ENCODE measurements at places on chromosomes 2 and 18.
A peak's percentile ranks its signal among the peaks of the same experiment; 100 is the strongest.

GRCh38 chr2:215371915-215372897, 60.3 kb downstream of the ATIC start:
- peaks cover 44% of the 10 kb centered on the region for H3K36me3 ChIP-seq
- no peaks in the 10 kb centered on the region for H3K27me3 ChIP-seq
- peak overlapping the region; percentile 25 for H3K27ac ChIP-seq
- H3K4me1 ChIP-seq: peaks cover 6% of the 10 kb centered on the region

DNA sequence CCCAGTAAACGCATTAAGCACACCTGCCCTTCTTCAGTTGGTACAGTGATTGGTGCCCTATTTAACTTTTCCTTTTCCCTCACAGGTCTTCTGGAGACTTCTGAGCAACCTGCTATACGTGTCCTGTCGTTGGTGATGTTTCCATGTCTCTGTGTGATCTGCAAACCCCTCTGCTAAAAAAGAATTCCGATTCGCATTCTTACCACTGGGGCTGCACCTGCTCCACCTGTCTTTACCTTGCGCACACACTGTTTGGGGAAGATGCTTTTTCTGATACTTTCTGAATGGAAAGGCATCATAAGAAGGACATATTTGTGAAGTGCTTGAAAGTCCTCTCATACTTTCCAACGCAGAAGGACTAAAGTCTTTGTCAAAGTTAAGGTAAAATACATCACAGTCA, 323.9 kb upstream of the SOX11 start:
- no peaks in the 10 kb centered on the region for H3K36me3 ChIP-seq
- DNase-seq: no peak
- no peak overlapping the region for H3K27ac ChIP-seq
- no peaks in the 10 kb centered on the region for H3K27me3 ChIP-seq

GRCh38 chr2:82198809-82199492, 1894.4 kb upstream of the LRRTM1 start:
- no peaks in the 10 kb centered on the region for H3K27me3 ChIP-seq
- no peaks in the 10 kb centered on the region for H3K36me3 ChIP-seq
- no peak overlapping the region for H3K27ac ChIP-seq
- no peak for DNase-seq
- no peaks in the 10 kb centered on the region for H3K4me1 ChIP-seq

DNA sequence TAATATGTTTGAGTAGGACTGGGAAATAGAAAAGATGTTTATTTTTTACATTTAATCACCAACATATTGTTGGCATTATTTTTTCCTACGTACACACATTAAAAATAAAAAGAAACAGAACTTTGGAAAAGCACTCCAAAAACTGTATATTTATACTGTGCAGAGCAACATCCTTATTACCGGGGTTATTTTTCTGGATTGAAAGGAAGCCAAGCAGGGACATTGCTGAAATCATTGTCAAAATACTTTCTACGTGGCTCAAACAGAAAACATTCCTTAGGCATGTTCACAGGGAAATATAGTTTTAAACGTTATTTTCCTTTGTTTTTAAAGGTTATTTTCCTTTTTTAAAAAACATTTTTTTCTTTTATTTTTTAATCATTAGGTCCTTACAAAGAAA, 315.0 kb upstream of the SMIM21 start:
- no peak for DNase-seq
- no peaks in the 10 kb centered on the region for H3K4me1 ChIP-seq
- no peaks in the 10 kb centered on the region for H3K36me3 ChIP-seq
- H3K27ac ChIP-seq: no peak overlapping the region

DNA sequence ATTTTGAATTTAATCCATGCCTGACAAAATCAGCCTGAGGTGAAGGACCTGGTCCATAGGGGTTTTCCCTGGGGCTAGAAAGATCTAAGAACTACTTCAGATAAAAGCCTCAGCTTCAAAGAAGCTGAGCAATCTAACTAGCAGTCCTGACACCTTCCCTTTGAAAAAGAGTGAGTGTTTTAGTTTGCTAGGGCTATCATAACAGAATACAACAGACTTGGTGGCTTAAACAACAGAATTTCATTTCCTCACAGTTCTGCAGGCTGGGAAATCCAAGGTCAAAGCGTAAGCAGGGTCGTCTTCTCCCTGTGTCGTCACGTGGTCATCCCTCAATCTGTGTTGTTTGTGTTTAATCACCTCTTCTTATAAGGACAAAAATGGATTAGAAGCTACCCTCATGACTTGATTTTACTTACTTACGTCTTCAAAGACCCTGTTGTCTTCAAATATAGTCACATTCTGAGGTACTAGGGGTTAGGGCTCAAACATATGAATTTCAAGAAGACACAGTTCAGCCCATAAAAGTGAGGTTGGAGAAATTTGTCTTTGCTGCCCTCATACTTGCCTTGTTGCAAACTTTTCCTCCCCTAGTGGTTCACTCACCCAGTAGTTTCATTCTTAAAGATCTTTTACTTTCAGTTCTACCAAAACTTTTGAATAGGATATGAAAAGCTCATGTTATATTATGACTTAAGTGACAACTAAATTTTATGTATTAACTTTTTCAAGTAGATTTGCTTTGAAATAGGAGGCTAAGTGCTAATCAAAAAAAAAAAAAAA, 673.8 kb downstream of the ARHGAP15 start:
- H3K27me3 ChIP-seq: no peaks in the 10 kb centered on the region
- peak overlapping the region; percentile 17 for H3K27ac ChIP-seq
- H3K4me1 ChIP-seq: no peaks in the 10 kb centered on the region

- no peaks in the 10 kb centered on the region for H3K4me1 ChIP-seq
- no peak for DNase-seq
- no peak overlapping the region for H3K27ac ChIP-seq
- H3K27me3 ChIP-seq: no peaks in the 10 kb centered on the region
Measured at GRCh38 chr2:198408171-198408570, 603.8 kb downstream of the PLCL1 start.

DNA sequence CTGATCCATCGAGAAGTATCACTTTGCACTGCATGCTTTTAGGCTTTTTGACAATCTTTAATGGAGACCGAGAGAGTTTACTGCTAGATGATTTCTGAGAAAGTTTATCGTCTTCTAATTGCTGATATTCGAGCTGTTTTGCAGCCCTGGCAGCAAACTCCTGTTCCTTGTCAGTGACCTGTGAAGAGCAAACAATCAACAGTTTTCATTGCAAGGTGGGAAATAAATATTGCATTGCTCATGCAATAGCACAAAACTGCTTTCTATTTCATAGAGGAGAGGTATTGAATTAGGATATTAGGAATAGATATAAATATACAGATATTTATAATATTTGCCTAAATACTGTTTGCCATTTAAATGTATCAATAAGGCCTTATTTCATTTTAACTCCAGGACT, 65.5 kb downstream of the EPB41L3 start:
- H3K36me3 ChIP-seq: no peaks in the 10 kb centered on the region
- no peak overlapping the region for H3K4me3 ChIP-seq
- no peaks in the 10 kb centered on the region for H3K27me3 ChIP-seq
- H3K27ac ChIP-seq: no peak overlapping the region
- peaks cover 4% of the 10 kb centered on the region for H3K4me1 ChIP-seq

- H3K4me3 ChIP-seq: no peak overlapping the region
- DNase-seq: no peak
- H3K4me1 ChIP-seq: peaks cover 31% of the 10 kb centered on the region
- H3K36me3 ChIP-seq: no peaks in the 10 kb centered on the region
- H3K27me3 ChIP-seq: no peaks in the 10 kb centered on the region
- no peak overlapping the region for H3K27ac ChIP-seq
Measured at GRCh38 chr2:43070030-43070429, 156.4 kb downstream of the ZFP36L2 start.

DNA sequence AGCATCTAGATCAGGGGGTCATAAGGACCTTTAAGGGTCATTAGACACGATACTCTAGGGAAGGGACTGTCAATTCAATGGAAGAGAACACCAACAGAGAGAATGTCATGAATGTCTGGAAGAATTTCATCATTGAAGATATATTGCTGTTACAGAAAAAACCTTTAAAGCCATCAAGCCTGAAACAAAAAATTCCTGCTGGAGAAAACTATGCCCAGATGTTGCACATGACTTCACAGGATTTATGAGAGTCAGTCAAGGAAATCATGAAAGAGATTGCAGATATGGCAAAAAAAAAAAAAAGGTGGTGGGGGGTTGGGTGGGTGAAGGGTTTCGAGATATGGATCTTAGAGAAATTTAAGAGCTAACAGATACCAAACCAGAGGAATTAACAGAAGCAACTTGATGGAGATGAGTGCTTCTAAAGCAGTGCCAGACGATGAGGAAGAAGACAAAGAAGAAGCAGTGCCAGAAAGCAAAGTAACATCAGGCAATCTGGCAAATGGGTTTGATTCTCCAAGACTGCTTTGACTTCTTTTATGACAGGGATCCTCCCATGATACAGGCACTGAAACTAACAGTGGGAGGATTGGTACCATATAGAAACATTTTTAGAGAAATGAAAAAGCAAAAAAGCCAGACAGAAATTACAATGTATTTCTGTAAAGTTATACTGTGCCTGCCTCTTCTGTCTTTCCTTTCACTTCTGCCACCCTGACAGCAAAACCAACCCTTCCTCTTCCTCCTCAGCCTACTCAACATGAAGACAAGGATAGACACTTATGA, 28.5 kb downstream of the MAP4K3 start:
- no peaks in the 10 kb centered on the region for H3K36me3 ChIP-seq
- peak; percentile 31 for DNase-seq
- peaks cover 14% of the 10 kb centered on the region for H3K4me1 ChIP-seq

DNA sequence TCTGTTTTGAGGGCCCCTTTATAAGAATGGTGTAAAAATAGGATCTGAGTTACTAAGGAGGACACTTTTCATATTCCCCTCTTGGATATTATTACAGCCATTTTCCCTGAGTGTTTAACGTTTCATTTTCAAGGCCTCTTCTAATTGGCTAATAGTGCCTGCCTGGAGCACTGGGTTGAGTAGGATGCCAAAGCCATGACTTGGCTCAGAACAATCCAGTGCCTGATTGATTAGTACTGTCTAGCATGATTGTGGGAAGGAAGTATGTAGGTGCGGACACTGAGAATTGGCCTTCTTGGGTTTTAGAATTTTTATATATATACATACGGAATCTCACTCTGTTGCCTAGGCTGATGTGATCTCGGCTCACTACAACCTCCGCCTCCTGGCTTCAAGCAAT, 66.1 kb downstream of the NAB1 start:
- no peak overlapping the region for H3K4me3 ChIP-seq
- H3K36me3 ChIP-seq: no peaks in the 10 kb centered on the region
- no peaks in the 10 kb centered on the region for H3K27me3 ChIP-seq
- H3K27ac ChIP-seq: no peak overlapping the region
- peak; percentile 20 for DNase-seq
- peaks cover 6% of the 10 kb centered on the region for H3K4me1 ChIP-seq

GRCh38 chr2:26988058-26988860, 17.8 kb downstream of the MAPRE3 start:
- DNase-seq: peak; percentile 88
- no peak overlapping the region for H3K27ac ChIP-seq
- H3K4me1 ChIP-seq: no peaks in the 10 kb centered on the region
- H3K27me3 ChIP-seq: no peaks in the 10 kb centered on the region

DNA sequence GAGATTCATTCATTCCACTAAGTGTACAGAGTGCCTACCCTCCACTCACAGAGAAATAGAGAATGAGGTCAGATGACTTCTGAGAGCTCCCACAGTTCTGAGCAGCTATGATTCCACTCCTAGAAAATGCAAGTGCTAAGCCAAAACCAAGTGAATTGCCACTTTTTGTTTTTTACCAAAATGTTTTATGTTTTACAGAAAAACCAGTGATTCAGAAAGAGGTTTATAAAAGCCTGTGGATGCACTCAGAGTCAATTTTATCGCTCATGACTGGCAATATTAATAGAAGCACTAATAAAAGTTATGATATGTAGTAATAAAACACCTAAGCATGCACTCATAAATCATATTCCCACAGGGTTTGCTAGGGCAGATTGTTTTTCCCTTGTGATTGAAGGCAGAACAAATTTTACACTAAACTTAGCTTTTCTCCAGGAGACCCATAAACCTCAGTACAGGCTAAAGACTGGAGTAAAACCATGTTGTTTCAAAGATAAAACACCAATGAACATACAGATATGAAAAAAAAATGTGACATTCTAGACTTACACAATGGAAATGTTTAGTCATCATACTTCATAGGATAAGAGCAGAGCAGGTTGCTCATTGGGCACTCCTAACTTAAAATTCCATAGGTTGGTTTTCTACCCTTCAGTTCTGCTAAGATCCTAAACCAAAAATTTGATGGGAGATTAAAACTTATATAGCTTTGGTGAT, 67.5 kb downstream of the PDK1 start:
- H3K4me3 ChIP-seq: no peak overlapping the region
- H3K4me1 ChIP-seq: no peaks in the 10 kb centered on the region
- no peak for DNase-seq
- H3K27me3 ChIP-seq: no peaks in the 10 kb centered on the region
- no peaks in the 10 kb centered on the region for H3K36me3 ChIP-seq

DNA sequence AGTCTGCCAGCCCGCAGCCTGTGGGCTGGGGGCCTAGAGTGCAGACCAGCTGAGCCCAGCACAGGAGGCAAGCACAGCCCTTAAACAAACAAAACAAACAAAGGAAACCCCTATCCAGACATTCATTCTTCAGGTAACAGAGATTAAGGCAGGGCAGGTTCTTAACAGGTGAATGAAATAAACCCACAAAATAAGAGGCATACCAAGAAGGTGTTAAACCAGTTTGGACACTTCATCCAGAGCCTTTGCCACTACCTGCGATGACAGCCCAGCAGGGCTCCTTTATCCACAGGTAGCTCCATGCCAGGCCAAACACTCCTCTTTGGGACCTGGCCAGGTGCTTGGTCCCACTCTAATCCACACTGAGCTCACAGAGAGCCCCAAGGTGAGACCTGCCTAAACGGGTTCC, 209.7 kb upstream of the SIX2 start:
- H3K4me1 ChIP-seq: no peaks in the 10 kb centered on the region
- DNase-seq: no peak
- no peak overlapping the region for H3K27ac ChIP-seq
- no peaks in the 10 kb centered on the region for H3K36me3 ChIP-seq
- no peak overlapping the region for H3K4me3 ChIP-seq
- no peaks in the 10 kb centered on the region for H3K27me3 ChIP-seq

Measured in mesenchymal stem cell (in vitro differentiated cells and primary cell).